WERI-Rb-1 (cell line): ENCODE measurements at places on chromosomes 12 and 14.

DNA sequence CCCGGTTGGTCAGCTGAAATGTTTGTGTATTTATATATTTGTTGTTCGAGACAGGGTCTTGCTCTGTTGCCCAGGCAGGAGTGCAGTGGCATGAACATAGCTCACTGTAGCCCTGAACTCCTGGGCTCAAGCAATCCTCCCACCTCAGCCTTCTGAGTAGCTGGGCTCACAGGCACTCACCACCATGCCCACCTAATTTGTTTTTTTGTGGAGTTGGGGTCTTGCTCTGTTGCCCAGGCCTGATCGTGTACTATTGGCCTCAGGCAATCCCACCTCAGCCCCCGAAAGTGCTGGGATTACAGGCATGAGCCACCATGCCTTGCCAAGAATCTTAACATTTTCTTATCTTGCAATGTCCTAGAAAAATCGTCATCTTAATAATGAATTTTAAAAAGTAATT is 3.3 kb downstream of the RAN start:
- DNase-seq, result no peak

DNA sequence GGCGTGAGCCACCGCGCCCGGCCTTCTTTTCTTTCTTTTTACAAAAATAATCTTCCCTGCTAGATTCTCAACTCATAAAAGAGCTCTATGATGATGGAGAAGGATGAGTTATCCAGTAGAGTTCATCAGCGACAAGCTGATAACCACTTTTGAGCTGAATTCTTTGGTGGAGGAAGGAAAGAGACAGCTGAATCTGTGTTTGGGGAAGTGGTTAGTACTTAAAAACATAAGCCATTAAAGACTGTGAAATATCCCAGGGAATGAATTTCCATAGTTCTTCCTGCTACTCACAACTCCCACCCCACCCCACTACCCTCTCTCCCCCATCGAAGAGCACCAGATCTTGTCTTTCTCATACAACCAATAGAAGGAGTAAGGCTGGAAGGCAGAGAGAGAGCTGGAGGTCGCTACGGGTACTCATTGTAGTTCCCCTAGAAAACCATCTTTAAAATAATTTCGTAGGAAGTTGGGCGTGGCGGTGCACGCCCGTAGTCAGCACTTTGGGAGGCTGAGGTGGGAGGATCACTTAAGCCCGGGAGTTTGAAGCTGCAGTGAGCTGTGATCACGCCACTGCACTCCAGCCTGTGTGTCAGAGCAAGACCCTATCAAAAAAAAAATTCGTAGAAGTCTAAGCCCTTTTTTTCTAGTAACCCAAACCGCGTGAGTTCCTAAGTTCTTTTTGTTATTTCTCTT is 647 bp upstream of the ESPL1 start:
- DNase-seq, result no peak

DNA sequence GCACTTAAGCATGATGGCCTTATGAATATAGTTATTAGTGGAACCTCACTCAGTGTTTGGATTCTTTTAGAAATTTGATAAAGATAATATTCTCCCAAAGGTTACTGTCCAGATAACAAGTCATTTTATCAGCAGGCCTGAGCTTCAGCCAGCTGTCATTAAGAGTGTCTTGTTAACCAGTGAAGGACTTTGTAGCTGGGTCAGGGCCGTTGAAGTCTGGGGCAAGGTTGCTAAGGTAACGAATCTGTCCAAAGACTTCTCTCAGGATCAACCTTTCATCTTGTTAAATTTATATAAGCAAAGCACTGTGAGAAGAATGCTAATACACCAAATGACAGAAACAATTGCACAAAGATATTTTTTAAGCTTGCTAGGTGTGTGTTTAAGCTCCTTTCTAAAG is 271.3 kb upstream of the TMPO start:
- no peak for DNase-seq

DNA sequence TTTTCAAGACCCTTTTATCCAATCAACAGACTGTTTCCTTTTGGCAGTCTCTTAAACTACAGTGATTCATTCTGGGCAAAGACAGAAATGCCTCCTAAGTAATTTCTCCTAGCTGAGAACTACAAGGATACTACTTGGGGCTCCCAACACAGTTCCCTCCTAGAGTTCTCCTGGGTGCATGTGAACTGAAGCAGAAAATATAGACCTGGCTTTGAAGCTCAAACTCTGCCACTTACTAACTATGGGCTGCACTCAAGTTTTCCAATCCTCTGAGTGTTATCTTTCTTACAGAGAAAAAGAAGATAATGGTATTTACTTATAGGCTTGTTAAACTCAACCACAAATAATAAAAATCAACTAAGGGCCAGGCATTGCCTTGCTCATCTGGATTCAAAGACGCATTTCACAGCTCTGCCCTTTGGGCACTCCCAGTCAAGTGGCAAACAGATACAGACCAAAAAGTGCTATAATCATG is 97.6 kb downstream of the EFCAB11 start:
- no peak for DNase-seq

DNA sequence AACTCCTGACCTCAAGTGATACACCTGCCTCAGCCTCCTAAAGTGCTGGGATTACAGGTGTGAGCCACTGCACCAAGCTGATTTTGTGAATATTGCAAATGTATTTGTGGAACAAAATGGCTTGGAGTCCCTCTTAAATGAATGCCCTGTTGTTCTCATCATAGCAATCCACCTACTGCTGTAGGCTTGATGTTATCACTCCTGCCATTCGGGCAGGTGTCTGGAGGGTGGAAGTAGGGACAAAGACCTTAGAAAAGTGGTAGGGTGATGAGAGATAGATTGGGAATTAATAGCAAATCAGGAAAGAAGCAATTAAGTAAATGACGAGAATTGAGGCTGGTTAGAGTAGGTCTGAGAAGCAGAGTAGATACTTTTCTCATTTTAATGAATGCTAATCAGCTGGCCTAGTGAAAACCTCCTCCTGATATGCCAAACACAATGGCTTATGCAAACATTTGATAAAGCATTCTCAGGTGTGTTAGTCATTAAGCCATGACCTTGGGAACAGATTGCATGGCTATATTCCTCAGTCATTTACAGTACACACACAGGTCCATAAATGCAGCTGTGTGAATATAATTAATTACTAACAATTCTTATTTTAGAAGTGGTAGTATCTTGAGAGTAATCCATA is 60.5 kb upstream of the USP44 start:
- no peak for DNase-seq

- DNase-seq, result no peak
Measured at GRCh38 chr12:106140223-106140986, 1.7 kb upstream of the NUAK1 start.

- DNase-seq, result no peak
Measured at GRCh38 chr12:42299392-42300308, 26.2 kb downstream of the ZCRB1 start.

DNA sequence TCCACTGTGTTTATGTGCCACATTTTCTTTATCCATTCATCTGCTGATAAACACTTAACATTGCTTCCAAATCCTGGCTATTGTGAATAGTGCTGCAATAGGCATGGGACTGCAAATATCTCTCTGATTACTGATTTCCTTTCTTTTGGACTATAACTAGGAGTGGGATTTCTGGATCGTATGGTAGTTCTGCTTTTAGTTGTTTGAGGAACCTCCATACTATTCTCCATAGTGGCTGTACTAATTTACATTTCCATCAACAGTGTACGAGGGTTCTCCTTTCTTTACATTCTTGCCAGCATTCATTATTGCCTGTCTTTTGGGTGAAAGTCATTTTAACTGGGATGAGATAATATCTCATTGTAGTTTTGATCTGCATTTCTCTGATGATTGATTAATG is 47.6 kb downstream of the TAOK3 start:
- no peak for DNase-seq

DNA sequence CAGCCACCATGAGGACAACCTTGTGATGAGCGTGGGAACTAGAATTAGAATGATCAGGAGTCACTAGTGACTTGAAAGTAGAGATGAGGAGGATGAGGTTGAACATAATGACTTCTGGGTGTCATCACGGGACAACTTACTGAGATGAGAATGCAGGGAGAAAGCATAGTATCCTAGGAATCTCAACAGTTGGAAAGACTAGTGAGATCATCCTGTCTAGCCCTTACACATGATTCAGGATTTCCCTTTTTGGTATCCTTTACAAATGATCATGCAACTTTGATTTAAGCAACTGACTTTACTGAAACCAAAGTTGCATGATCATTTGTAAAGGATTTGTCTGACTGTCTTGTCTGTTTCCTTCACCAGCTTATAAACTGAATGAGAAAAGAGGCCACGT is 51.8 kb upstream of the HIF1A start:
- no peak for DNase-seq

DNA sequence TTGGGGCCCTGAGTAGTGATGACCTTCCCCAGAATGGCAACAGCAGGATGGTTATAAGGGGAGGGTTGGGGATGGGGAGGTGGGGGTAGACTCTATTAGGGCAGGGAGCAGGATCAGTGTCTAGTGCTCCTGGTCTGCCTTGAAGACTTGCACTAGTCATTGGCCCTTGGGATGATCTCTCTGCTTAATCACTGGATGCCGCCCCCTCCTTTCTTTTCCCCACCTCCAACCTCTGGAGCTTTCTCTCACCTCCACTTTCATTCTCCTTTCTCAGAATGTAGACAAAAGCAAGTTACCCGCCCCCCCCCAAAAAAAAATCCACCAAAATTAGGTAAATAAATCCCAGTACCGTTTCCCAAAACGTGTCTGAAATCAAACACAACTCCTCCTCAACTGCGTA is 2.8 kb upstream of the KCNK10 start:
- DNase-seq, result no peak

DNA sequence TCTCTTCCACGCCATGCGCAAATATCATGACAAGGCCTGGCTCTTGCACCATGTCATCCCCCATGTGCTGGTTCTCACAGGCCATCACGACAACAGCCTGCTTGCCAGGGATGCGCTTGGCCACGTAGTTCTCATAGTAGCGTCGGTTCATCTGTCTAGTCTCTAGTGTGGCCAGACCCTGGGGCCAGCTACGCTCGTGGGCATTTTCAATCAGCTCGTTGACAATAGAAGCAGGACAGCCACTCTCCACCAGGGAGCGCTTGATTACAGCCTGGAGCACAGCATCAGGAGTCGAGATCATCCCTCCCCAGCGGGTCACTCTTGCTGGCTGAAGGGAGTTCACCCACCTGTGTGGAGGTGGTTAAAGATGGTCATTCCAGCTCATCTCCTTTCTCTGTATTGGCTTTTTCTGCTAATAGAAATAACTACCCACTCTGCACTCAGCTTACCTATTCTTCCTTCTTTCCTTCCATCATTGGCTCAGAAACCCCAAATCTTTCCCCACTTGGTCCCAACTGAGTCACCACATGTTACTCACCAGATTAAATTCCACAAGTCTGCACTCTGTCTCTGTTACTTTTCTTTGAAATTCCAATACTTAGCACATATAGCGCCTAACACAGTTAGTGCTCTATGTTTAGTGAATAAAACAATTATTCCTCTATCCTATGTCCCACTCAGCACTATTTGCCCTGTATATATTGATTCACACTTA is 15.1 kb downstream of the RNF41 start:
- DNase-seq, result peak; percentile 83

- no peak for DNase-seq
Measured at GRCh38 chr12:3925621-3926020, 52.4 kb upstream of the PARP11 start.

- peak; percentile 74 for DNase-seq
Measured at GRCh38 chr12:29783773-29784666, at the start of gene TMTC1. TSS of gene TMTC1 (minus strand) at chr12:29783942. CDS start at chr12:29783751, 191 bp downstream.

DNA sequence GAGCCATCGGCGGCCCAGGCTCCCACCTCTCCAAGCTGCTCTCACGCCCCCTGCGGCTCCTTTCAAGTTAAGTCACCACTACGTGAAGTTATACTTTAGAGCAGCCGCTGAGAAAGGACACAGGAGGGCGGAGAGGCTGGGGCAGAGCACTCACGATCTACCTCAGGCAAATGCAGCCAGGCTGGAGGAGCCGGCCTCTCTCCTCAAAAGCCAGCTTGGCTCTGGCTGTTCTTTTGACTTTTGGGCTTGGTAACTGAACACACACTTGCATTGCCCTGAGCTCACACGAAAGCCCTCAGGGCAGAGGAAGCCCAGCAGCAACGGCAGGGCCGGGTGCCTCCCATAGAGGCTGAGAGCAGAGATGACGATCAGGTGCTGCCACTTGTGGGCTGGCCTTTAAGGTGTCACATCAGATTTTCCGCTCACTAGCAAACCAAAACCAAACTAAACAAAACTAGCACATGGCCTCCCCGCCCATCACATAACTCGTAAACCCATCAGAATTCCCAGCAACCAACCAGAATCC is 75.2 kb downstream of the PITPNM2 start:
- peak; percentile 75 for DNase-seq

DNA sequence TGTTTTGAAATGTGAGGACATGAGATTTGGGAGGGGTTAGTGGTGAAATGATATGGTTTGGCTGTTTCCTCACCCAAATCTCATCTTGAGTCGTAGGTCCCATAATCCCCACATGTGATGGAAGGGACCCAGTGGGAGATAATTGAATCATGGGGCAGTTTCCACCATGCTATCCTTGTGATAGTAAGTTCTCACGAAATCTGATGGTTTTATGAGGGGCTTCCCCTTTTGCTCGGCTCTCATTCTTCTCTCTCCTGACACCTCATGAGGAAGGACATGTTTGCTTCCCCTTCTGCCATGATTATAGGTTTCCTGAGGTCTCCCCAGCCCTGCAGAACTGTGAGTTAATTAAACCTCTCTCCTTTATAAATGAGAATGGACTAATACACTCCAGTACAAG is 18.0 kb downstream of the GALNT6 start:
- no peak for DNase-seq

DNA sequence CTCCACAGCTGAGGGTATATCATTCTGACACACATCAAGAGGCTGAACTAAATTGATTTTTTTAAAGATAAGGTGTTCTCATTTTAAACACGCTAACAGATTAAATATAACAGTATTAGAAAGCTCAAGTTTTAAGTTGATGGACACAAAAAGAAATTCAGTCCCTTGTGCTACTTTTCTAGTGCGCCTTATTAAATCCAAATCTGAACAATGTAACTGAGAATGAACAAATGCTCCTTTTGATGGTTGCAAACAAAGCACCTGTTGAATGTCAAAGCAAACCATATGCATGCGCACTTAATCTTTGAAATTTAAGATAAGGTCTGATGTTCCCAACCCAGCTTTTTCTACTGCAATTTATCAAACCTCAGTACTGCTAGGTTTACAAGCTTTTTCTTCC is 401.9 kb downstream of the PAWR start:
- no peak for DNase-seq
